ENCODE measurements at places on chromosomes 3 and 15.

GRCh38 chr3:46935168-46935858 is 41.2 kb downstream of the CCDC12 start:
- peak; percentile 76 for DNase-seq

DNA sequence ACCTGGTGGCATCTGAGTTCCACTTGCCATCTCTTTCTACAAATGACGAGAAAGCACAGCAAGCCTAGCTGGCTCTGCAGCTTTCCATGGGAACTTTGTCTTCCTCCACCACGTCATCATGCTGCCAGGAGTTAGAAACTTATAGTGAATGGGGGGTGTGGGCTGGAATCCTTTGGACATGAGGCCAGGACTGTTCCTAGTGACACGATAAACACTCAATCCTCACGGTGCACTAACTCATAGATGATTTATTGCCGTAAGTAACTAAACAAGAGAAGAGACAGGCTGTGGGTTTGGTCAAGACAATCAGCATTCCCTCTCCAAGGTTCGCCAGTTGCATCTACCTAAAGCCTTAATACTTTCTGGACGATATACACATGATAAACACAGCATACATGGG is 50.6 kb downstream of the OXNAD1 start:
- DNase-seq, result no peak

- no peak for DNase-seq
Observed at GRCh38 chr3:46874430-46874829, 3.1 kb upstream of the PTH1R start.

DNA sequence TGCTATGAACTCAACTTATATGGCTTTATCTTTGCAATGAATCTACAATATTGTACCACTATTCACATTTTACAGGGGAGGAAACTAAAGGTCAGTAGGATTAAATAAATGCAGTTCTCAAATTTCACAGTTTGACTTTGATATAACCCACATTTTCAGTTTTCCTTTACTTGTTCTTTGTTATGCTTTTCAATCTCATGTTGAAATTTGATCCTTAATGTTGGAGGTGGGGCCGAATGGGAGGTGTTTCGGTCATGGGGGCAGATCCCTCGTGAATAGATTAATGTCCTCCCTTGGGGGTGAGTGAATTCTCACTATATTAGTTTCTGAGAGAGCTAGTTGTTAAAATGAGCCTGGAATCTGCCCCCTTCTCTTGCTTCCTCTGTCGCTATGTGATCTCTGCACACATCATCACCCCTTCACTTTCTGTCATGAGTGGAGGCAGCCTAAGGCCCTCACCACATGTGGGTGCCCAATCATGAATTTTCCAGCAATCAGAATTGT is 44.7 kb downstream of the CD200 start:
- no peak for DNase-seq

GRCh38 chr3:29331456-29332194 is 50.8 kb downstream of the RBMS3 start:
- DNase-seq, result peak; percentile 13

DNA sequence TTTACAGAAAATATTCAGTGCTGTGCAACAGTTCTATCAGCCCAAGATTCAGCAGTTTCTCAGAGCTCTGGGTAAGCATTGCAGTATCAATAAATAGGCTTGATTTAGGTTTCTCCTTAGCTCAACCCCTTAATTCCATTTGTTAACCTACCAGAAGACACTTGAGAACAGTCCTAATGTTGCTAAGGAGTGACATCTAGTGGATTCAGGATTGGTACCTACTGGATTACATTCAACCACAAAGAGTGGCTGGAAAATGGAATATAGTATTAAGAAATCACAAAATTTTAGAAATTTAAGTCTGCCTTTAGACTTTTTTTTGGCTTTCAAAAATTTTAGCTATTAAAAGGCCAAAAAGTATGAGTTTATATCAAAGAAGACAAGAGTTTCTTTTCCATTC is 34.7 kb downstream of the POLG start:
- DNase-seq, result no peak

DNA sequence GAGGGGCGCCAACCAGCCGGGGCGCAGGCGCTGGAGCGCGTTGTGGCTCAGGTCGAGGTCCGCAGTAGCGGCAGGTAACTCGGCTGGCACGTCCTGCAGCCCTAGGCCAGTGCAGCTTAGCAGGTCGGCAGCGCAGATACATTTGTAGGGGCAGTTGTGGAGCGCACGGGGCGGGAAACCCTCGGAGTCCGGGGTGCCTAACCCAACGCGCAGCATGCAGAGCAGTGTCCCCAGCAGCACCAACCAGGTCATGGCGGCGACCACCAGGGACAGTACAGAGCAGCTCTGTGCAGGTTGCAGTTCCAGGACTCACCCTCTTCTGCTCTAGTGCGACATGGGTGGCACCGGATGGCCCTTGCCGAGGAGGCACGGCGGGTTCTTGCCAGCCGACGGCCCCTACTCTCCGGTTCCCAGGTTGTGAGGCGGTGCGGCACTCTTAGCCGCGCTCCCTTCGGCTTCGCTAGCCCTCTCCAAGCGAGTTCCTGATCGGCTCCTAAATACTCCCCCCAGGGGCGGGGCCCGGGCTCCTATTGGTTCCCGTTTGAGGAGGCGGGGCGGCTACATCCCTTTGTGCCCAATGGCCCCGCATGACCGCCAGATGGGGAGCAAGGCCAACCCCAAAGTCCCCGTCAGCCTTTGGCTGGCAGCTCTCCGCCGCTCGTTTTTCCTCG is at the start of gene AMIGO3:
TSS of gene AMIGO3 (minus strand) at position 471 of the 671 bp plus-strand sequence. CDS start at position 252, 219 bp downstream.
- peak; percentile 70 for DNase-seq

GRCh38 chr3:168546707-168547106 is 451.0 kb upstream of the GOLIM4 start:
- DNase-seq, result no peak

GRCh38 chr3:100603469-100603868 is 5.9 kb upstream of the ADGRG7 start:
- DNase-seq, result peak; percentile 62

DNA sequence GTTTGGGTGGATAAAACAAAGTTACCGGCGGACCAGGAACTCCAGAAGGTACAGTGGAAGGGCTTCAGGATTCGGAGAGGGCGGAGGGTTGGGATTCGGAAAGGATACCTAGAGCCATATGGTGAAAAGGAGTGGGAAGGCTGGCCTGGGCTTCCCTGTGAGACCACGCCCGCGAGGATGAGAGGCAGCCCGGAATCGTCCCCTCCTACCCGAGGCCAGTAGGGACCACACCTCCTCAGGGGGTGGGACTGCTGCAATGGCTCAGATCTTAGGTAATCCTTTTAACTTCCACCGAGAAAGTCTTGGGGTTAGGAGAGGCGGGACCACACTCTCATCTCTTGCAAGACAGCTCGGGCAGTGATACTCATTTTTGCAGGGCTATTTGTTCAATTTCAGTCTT is 511.3 kb downstream of the OCA2 start:
- no peak for DNase-seq

DNA sequence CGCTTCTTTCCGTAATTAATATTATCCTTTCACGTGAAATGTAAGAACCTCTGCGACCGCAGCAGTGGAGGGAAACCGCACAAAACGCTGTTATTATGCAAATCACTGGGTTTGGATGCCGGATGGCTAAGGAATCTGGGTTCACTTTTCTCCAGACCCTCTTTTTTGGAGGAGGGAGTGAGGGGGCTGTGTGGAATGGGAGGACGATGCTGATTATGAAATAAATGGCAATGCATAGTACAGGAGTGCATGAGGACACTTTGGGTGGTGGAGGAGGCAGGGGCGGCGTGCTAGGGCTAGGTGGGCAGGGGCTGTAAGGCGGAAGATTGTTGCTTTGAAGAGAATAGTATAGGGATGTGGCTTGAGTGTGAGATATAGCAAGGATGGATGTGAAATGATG is 1.8 kb downstream of the CADM2 start:
- DNase-seq, result no peak

GRCh38 chr3:3586843-3587646 is 212.2 kb upstream of the LRRN1 start:
- DNase-seq, result no peak

GRCh38 chr3:179717219-179717618 is 64.4 kb downstream of the USP13 start:
- no peak for DNase-seq

DNA sequence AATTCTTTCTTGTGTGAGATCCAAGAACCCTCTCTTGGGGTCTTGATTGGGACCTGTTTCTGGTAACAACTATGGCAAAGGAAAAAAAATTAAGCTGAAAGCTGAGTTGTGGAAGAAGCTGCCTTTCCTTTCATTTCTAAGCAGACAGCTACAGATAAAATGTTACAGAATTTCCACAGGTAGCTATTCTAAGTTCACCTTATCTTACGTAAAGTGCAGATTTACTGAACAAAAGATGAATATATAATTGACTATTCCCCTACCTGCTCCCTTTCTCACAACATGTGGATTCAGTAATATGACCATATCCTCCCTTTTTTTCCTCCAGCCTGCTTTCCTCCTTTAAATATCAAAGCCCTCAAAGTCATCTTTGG is 36.6 kb downstream of the CLEC3B start:
- no peak for DNase-seq

All from foreskin keratinocyte (primary cell).